GF-D8 (cell line): ENCODE measurements at places on chromosomes 1 and 21.

- DNase-seq: no peak
These were observed 157.2 kb downstream of the DENND1B start for GRCh38 chr1:197618061-197618460.

DNA sequence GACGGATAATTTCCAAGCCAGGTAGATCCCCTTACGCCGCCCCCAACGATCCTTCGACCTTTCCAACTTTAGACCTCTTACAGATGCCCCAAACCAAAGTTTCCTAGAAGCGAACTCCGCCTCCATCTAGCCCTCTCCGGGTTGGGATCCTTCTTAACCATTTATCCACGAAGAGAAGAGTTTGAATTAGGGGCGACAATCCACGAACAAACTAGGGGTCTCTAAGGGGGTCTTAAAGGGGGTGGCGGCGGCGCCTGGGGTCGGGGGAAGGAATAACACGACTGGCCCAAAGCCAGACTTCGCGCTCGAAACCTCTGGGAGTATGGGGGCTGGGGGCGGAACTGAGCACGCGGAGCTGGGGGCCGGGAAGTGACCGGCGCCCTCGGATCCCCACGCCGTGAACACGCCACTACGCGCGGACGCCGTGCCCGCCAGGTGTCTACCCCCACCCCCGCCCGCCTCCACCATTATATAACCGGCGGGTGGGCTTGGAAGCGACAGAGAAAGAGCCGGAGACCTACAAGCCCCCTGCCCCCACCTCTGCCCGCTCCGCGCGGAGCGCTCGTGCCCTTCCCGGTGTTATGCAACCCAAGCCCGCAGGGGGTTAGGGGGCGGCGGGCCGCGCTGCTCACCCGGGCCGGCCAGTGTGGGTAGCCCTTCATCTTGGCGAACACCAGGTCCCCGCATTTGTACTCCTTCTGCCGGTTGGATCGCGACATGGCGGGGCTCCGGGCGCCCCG is 594 bp downstream of the HDGF start:
- DNase-seq: no peak

GRCh38 chr1:68217060-68217554 is 15.2 kb downstream of the WLS start:
- no peak for DNase-seq

- no peak for DNase-seq
These were observed 83.5 kb upstream of the ZNF326 start for GRCh38 chr1:89911191-89911991.

- no peak for DNase-seq
These were observed 8.6 kb upstream of the RASSF5 start for GRCh38 chr1:206498685-206499084.

- peak; percentile 68 for DNase-seq
These were observed 105.0 kb downstream of the FNBP1L start for GRCh38 chr1:93552741-93553455.

GRCh38 chr1:151047925-151048644 is 534 bp downstream of the C1orf56 start:
- DNase-seq: no peak

DNA sequence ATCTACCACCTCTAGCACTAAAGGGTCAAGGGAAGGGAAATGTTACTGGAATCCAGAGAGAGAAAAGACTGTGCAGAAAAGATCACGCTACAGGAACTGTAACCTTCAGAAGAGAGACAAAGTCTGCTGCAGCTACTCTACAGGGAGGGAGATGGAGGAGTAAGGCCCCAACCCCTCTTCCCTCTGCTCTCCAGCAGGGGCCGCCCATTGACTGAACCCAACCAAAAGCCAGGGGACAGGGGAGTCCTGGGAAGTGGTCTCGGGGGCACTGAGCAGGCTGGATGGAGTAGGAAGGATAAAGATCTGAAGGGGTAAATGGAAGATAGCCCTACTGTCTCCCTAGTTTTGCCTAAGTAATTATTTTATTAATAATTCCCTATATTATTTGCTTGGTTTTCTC is 72.8 kb upstream of the NR5A2 start:
- no peak for DNase-seq

GRCh38 chr1:240820816-240821215 is 208.9 kb upstream of the GREM2 start:
- no peak for DNase-seq
